ENCODE measurements at places on chromosomes 4 and X.

DNA sequence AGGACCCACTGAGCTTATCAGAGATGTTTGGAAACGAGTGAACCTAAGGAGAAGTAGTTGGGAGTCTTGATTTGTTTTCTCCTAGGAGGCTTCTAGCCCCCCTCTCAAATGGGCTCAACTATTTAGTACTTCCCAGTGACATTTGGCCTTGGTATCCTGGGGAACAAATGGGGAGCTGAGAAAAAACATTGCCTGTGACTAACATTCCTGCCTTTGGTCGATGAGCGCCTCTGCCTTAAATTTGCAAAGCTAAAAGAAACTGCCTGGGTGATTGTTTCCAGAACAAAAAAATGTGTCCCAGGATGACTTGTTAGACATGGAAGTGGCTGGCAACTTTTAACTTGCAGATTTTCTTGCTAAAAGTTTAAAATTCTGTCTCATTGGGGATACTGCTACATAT lies 58.8 kb upstream of the IGFBP7 start:
- no peak for DNase-seq

GRCh38 chrX:25022499-25023325 lies 6.9 kb upstream of the ARX start:
- DNase-seq: no peak

- DNase-seq: peak; percentile 16
Measured at GRCh38 chrX:16870862-16871815, 977 bp upstream of the RBBP7 start.

DNA sequence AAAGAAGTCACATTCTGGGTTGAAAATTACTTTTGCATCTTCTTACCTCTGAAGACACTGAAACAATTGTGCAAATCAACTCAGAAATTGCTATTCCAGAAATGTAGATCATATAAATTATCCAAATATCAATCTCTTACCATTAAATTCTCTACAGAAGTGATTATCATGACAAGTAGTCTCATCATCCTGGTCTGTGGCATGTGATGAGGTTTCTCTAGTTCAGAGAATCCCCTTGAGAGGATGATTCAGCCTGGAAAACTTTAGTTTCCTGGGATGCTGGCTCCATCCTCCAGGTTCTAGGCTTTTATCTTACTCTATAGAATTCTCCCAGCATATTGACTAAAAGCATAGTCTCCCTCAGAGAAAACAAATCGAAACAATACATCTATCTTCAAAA lies 76.2 kb upstream of the S100G start:
- DNase-seq: no peak

GRCh38 chr4:1480720-1481119 lies 74.5 kb upstream of the NKX1-1 start:
- DNase-seq: no peak

DNA sequence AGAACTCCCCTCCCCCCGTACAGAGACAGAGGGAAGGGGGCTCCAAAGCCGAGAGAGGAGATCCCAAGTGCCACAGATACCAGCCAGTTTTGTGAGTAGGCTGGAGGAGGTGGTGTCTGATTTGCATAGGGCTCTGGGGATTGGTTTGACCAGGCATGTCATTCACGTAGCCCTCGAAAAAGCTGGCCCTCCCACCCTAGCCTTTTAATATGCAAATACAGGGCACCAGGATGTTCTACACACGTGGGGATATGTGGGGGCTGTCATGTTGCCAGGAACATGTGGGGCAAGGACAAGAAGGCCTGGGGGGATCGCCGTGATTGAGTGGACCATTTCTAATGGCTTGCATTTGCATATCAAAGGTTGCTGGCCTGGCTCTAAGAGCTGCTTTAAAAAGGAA lies 272.9 kb downstream of the PPP1R2C start:
- DNase-seq: no peak

DNA sequence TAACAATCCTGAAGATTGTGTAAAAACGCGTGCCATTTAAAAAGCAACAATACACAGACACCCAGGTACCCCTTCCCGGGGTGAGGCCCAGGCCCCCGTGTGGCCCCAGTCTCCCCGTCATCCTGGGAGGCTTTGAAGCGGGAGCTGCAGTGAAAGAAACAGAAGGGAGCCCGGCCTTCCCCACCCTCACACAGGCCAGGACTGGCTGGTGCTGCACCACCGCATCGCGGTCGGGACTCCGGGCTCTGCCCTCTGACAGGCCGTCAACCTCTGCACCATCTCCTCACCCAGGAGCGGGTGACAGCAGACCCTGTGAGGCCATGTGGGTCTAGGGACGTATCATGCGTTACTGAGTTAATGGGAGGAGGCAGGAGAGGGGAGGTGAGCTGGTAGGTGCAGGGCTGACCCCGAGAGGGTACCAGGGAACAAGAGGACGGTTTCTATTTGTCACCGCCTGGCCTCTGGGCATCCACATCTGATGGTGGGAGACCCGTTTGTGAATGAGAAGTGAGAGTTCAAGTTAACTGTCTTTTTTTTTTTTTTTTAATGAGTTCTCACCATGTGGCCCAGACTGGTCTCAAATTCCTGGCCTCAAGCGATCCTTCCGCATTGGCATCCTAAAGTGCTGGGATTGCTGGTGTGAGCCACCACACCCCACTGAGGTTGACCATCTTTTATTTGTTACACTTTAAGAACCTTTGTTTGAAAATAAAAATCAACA lies 27.3 kb downstream of the PIGG start:
- no peak for DNase-seq

DNA sequence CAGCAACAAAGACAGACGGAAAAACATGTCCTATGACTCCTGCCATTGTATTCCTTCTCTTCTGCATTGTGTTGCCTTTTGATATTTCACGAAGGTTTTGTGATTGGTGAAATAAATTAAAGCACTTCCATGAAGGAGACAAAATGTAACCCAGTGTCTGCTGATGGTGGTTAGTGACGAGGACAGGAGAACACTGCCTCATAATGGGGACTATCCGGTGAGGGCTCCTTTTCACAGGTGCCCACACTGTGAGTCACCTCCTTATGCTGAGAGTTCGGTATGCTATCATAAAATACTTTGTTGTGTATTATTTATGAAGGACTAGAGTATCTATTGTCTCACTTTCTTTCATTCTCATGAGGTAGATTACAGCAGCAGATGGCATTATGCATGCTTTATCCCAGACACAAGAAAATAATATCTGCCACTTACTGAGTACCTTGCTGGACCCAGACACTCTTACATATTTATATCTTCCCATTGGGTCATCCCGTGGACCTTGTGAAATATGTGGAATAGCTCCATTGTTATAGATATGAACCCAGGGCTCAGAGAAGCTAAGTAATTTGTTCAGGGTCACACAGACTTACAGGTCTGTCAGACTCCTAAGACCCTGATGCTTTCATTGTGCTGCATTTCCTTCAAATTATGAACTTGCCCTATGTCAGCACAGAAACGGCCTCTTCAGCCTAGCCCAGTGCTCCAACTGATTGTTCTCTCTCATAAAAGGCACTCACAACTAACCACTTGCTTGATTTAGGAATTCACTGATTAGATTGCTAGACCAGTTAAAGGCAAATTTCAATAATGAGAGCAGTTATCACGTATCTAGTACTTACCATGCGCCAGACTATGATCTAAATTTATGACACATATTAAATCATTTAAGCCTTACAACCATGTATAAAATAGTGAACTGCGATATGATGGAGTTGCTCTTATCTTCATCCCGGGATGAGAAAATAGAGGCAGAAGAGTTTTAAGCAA lies 31.2 kb downstream of the PLS3 start:
- DNase-seq: peak; percentile 8

- no peak for DNase-seq
Measured at GRCh38 chrX:95076449-95076848, 1402.4 kb downstream of the FAM133A start.

GRCh38 chrX:9127986-9128385 lies 94.1 kb upstream of the FAM9B start:
- DNase-seq: no peak

GRCh38 chr4:76594173-76594572 lies 159.1 kb downstream of the SHROOM3 start:
- no peak for DNase-seq

GRCh38 chrX:40154250-40154852 lies 56.6 kb upstream of the BCOR start:
- DNase-seq: no peak

DNA sequence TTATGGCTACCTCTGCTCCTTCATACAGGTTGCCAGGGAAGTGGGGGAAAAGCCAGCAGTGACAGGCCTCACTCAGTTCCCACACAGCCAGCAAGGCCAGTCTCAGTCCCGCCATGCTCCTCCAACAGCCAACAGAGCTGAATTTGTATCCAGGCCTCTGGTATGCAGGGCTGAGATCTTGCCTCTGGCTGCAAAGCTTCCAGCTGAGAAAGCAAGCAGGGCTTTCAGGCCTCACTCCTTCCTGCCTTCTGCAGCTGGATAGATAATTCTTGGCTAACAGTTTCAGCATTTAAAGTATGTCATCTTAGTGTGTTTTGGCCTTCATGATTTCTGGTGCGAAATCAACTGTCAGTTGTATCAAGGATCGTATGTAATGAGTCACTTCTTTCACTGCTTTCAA lies 103.6 kb downstream of the GNL3L start:
- no peak for DNase-seq

- no peak for DNase-seq
Measured at GRCh38 chr4:145779319-145779801, 99.4 kb downstream of the C4orf51 start.

GRCh38 chrX:15207994-15208393 lies 61.9 kb downstream of the ASB9 start:
- DNase-seq: no peak

DNA sequence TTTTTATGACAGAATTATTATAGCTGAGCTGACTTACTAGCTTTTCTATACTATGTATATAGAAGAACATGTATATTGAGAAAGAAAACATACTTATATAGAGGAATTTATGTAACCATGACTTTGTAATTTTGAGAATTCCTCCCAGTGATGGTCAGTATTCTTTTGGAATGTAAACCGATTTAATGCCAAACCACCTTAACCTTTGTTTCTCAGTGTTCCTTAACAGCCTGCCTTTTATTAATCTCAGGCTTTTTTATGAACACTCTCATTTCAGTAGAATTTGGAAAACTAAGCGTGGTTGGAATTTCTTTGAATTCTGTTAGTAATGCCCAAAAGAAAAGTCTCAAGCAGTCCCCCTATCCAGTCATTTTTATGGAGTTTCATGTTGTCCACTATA lies 47.0 kb downstream of the MOSPD2 start:
- DNase-seq: no peak

GRCh38 chrX:98299785-98300184 lies 1416.1 kb downstream of the RPA4 start:
- no peak for DNase-seq
